AG20443 (cell line): ENCODE measurements at places on chromosomes 1 and 21.
A peak's percentile ranks its signal among the peaks of the same experiment; 100 is the strongest.

DNA sequence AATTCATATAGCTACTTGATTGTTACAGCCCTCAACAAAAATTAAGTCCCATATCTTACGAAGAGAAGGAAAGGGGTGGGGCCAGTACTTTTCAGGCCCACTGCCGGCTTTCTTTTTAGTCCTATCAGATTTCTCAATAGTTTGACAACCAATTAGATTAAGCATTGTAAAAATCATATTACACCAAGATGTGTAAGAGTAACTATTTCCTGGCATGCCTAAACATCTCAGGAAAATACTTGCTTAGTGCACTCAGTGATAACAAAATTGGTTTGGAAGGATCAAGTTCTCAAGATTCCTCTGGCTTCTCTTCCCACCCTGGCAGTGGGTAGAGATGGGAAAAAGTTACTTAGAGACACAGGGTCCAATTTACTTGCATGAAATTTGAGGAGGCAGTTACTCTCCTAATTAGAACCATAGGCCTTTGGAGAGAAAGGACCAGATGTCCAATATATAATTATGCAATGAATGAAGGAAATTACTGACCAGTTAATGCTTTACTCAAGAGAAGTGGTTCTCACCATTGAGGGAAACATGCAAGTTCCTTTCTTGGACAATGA, 30.1 kb downstream of the STPG1 start:
- DNase-seq = peak; percentile 18

DNA sequence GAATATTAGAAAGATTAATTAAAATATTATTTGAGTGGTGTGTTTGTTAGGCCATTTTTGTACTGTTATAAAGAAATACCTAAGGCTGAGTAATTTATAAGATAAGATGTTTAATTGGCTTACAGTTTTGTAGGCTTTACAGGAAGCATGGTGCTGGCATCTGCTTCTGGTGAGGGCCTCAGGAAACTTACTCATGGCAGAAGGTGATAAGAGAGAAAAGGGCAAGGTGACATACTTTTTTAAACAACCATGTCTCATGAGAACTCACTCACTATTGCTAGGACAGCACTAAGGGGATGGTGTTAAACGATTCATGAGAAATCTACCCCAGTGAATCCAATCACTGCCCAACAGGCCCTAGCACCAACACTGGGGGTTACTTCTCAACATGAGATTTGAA, 56.7 kb upstream of the RGS21 start:
- DNase-seq = no peak

- no peak for DNase-seq
These were observed 2.8 kb downstream of the PI4KB start for GRCh38 chr1:151324390-151324930.

GRCh38 chr1:208089761-208090370, 154.3 kb downstream of the PLXNA2 start:
- DNase-seq = peak; percentile 47

DNA sequence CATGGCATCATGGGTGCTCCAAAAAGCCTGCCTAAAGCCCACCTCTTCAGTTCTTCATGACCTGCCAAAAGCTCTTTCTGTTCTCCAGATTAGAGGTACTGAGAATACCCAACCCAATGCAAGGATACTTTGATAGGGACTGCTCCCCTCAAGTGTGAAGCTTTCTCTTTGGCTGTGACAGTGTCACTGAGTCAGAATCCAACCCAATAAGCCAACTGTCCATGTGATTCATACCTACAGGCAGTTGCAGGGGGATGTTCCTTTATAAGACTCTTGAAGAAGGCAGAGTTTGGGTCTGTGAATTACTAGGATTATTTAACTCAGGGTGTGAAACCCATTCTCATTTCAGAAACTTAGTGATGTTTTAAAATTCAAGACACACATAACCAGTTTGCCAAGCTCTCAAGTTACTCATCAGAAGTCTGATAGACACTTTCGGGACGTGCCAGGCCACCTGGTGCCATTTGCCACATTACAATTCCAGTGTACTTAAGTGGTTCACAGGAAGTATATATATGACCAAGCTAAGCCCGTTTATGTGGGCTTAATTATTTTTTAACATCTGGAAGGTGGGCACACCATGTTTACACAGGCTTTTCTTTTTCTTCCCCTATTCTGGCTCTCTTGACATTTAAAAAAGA, 265.8 kb downstream of the NFIA start:
- no peak for DNase-seq
